ENCODE measurements at places on chromosomes 4 and X. TPM values are rescaled to one million over a fixed set of nuclear protein-coding genes. Genes with fewer than 3 reads are reported as not detected.

The LIMCH1 gene
- total RNA-seq = 27.4 TPM

The TRIM60 gene
- total RNA-seq = not detected

The TMSB15A gene
- total RNA-seq = 6.0 TPM

The BTC gene
- total RNA-seq = 0.13 TPM

The CASP3 gene
- total RNA-seq = 132 TPM

The LANCL3 gene
- 0.93 TPM for total RNA-seq

The TLR7 gene
- not detected for total RNA-seq

The MAGEB2 gene
- total RNA-seq = not detected

The UNC5C gene
- total RNA-seq = under 0.01 TPM

The TCEANC gene
- total RNA-seq = 1.4 TPM

The DOK7 gene
- not detected for total RNA-seq

The PDE6B gene
- total RNA-seq = 1.1 TPM

The GAGE1 gene
- total RNA-seq = not detected

The RNF150 gene
- total RNA-seq = 0.22 TPM

The SULT1E1 gene
- 30.9 TPM for total RNA-seq

The GNRHR gene
- total RNA-seq = not detected

The MFAP3L gene
- 0.53 TPM for total RNA-seq

The CYBB gene
- not detected for total RNA-seq

The OFD1 gene
- total RNA-seq = 14.2 TPM

The EREG gene
- total RNA-seq = not detected

The PCSK1N gene
- not detected for total RNA-seq

The HSFX3 gene
- total RNA-seq = not detected

The ENAM gene
- total RNA-seq = under 0.01 TPM

The TMEM187 gene
- 3.7 TPM for total RNA-seq

The CENPVL2 gene
- total RNA-seq = not detected

All from thoracic aorta endothelial cell (primary cell).